Urinary bladder (tissue), 4 donors: ENCODE measurements at places on chromosomes 7 and 10.
A peak's percentile ranks its signal among the peaks of the same experiment; 100 is the strongest.

- no peak for DNase-seq
These were observed 64.2 kb downstream of the BICC1 start for GRCh38 chr10:58576751-58577436.

GRCh38 chr7:8296362-8296659 lies 34.3 kb upstream of the ICA1 start:
- DNase-seq, result no peak

DNA sequence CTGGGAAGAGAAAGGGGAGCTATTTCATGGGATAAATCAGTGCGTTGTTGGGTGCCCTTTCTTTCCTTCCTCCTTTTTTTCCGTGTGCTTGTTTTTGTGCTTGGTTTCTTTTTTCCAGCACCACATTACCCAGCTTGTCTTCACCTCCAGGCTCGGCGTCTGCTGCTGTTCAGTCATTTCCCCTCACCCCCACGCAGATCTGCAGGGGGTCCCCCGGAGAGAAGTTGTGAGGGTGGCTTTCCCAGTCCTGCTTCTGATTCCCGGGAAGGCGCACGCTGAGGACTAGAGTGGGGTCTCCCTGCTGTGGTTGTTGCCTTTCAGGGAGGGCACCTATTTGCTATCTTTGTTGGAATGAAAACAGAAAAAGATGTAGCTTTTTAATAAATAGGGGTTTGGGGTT lies 1.6 kb downstream of the CAMK1D start:
- DNase-seq, result no peak

DNA sequence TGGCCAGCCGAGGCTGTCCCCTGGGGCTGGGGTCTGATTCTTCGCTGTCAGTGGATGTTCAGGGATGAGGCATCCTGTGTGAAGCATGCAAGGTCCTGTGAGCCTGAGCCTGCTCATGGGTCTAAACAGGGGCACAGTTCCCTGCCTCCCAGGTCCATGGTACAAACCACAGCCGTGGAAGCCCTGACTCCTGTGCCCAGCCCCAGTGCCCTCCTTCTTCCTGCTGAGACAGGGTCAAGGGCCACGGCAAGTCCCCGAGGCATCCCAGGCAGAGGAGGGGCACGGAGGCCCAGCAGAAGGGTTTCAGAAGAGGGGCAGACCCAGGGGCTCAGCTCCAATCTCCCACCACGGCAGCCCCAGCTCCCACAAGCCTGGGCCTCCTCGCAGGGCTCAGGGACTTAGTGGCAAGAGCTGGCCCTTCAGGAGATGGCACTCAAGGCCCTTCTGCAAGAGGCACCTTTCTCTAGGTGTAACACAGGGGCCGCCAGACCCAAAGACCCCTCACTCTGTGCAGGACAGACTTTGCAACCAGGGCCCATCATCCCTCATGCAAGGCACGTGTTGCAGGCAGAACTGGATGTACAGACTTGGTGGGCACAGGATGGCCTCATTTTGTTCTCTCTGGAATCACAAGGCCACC lies 248.8 kb downstream of the TCERG1L start:
- DNase-seq, result no peak

- no peak for DNase-seq
These were observed 718 bp upstream of the FZD1 start for GRCh38 chr7:91263384-91264045.

GRCh38 chr7:106110885-106111654 lies 1.0 kb downstream of the SYPL1 start:
- DNase-seq, result no peak

- DNase-seq, result no peak
These were observed 20.7 kb downstream of the PLPP4 start for GRCh38 chr10:120477743-120478141.

GRCh38 chr7:1531263-1531978 lies 919 bp downstream of the MAFK start:
- no peak for DNase-seq

- no peak for DNase-seq
These were observed 27.5 kb downstream of the VIM start for GRCh38 chr10:17255512-17255911.

- DNase-seq, result no peak
These were observed 71.8 kb downstream of the OSBPL3 start for GRCh38 chr7:24908166-24908565.

DNA sequence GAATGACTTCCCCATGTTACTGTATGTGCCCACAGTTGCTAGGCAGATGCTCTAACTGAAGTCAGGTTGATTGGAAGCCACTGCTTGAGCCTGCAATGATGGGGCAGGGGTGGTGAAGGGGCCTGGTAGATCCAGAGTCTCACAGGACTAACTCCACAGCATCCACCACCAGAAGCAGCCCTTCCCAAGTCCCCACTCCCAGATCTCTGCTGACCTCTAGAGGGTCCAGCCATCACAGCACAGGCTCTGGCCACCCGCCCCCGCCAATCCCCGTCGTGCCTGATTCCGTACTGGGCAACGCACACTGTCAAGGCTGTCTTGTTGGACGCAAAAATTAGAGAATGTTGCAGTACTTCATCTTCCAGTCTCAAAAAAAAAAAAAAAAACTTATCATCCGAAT lies 136.8 kb upstream of the PDE1C start:
- DNase-seq, result no peak

DNA sequence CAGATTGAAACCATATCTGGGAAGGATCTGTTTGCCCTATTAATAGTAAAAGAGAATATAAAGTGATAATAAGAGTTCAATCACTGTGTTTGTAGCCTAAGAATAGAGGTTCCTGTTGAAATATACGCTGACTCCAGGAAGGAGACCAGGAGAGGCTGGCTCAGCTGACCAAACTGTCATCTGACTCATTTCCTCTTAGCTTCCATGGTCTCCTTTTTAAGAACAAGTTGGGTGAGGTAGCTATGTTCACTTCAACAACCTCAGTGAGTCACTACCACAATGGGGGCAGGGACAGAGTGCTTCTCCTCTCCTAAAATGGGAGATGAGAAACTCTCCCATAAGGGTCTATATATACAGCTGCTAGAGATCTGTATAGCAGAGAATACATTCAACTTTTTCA lies 543.3 kb downstream of the CALN1 start:
- no peak for DNase-seq

DNA sequence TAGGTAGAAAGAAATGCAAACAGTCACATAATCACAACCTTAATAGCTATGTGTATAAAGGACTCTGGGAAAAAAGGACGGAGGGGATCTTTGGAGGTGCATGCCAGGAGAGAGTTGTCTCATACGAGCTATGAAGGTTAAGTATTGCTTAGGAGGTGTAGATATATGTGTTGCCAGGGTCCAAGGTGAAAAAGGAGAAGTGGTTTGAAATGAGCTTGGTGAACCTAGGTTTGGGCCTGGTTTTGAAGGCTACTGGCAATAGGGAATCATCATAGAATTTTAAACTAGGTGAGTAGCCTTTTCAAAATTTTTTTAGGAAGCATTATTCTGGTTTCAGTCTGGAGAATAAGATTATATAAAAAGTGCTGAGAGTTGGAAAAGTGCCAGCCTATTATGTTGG lies 336.8 kb downstream of the AUTS2 start:
- no peak for DNase-seq

- no peak for DNase-seq
These were observed 10.7 kb downstream of the PEX1 start for GRCh38 chr7:92517631-92518030.

DNA sequence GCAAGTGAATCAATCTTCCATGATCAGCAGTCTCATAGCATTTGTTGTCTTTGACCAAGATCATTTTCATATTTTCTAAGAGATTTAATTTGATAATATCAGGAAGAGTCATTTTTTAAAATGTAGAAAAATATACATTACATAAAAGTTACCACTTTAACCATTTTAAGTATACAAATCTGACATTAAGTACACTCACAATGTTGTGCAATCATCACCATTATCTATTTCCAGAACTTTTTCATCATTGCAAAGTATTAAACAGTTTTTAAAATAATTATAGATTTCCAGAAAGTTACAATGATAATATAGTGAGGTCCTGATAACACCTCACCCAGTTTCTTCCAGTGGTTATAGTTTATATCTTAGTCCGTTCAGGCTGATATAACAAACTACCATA lies 222.5 kb upstream of the RHOBTB1 start:
- DNase-seq, result no peak

GRCh38 chr7:42831006-42831717 lies 80.7 kb downstream of the C7orf25 start:
- DNase-seq, result peak; percentile 43

DNA sequence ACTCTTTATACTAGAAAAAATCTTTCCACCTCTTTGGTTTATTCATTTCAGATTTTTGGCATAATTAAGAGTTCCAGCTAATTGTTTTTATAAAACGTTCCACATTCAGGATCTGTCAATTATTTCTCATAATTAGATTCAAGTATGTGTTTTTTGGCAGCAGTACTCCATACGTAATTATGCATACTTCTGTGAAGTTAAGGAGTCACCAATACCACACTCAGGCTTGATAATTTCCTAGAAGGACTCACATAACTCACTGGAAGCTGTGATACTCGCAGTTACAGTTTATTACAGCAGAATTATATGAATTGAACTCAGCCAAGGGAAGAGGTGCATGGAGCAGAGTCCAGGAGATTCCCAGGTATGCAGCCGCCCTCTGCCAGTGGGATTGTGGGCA lies 290.5 kb upstream of the AKR1E2 start:
- DNase-seq, result no peak

DNA sequence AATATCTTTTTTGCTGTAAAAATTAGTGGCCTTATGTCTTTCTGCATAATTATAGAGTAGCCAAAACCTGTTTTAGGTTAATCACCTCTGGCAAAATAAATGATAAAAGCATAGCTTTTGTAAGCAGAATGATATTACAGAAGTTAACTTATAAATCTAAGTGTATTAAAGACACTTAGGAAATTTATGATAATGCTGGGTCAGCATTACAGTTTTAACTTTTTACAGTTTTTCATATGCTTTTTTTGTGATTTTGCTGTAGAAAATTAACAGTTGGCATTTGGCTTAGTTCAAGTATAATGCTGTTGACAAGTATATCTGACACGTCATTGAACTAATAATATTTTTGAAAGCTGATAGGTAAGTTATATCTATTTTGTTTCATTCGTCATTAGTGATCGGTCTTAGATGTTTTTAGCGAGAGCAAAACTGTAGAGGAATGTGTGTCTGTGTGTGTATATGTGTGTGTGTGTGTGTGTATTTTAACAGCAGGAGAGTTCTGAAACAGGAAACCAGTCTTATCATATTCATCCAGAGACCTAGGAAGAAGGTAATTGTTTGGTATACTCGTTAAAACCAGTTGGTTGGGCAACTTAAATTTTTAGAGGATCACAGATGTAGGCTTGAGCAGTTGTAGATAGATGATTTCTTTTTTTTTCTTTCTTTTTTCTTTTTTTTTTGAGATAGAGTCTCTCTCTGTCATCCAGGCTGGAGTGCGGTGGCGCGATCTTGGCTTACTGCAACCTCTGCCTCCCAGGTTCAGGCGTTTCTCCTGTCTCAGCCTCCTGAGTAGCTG lies 15.4 kb downstream of the PTEN start:
- no peak for DNase-seq
